Fibroblast of skin of back (primary cell): ENCODE measurements at places on chromosomes 6 and 20.

DNA sequence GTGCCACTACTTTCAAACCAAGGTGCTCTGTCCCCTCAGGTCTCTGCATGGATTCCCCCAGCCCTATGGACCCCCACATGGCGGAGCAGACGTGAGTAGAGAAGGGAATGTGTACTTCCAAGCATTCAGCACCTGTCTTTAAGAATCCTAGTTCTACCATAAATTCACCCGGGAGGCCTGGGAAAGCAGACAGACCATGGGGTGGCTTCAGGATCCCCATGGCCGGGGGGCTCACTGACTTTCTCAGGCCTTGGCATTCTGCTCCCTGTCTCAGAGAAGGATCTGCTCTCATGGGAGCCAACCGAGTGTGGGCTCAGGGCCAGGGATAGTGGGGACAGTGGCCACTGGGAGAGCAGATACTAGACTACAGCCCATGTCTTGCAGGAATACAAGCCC lies 2.3 kb downstream of the CDC25B start:
- DNase-seq: no peak

DNA sequence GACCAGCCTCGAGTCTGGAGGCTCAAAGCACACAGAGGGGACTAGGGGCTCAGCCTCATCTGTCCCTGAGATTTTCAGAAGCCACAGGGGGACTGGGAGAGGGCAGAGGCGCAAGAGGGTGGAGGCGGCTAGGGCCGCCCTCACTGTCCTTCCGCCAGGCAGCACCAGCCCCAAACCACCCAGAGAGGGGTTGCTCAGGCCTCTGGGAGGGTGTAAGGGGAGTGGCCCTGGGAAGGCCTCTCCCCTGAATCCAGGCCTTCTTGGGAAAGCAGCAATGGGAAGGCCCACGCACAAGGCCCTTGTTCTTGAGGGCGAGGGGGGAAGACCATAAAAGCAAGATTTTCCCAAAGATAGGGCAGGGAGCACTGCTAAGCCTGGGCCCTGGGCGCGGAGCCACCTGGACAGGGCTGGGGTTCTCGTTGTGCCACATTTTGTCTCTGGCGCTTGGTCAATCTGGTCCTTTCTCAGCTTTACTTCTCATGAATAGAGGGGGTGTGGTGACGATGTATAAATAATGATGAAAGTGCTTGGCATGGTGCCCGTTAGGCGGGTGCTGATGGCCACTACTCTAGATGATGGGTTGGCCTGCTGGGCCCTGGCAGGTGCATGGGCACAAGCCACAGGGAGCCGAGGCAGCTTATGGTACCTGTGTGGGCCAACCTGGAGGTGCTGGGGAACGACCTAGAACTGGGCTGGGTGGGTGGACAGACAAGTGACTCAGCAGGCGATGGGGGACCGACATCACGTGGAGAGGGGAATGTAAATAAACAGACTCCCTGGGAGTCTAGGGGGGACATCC lies 4.8 kb downstream of the SAMD10 start:
- DNase-seq: no peak

GRCh38 chr20:59284470-59284869 lies 15.9 kb upstream of the EDN3 start:
- no peak for DNase-seq

DNA sequence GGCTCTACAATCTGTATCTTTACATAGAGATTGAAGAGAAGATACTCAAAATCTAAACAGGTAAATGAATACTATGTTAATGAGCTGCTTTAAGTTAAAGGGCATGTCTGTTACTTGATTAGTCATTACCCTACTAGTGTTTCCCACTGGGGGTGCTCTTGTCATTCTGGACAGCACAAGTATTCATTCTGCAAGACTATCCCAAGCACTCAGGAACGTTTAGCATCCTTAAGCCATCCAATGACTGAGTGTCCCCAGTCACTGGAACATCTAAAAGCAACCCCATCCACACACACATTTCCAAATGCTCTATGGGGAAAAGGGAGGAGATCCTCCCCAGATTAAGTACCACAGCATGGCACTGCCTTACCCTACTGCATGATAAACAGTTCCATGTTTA lies 25.7 kb downstream of the EZR start:
- peak; percentile 59 for DNase-seq

GRCh38 chr20:4887586-4887985 lies 113.7 kb downstream of the SLC23A2 start:
- no peak for DNase-seq

- no peak for DNase-seq
Observed at GRCh38 chr6:123803504-123804013, at the start of gene NKAIN2. Gene NKAIN2, plus strand, starts transcription at chr6:123803865.

- no peak for DNase-seq
Observed at GRCh38 chr20:15045246-15045645, 707.8 kb upstream of the FLRT3 start.

GRCh38 chr20:21048841-21049273 lies 57.3 kb downstream of the LINC00237 start:
- DNase-seq: peak; percentile 12

- DNase-seq: no peak
Observed at GRCh38 chr6:137673603-137674002, 179.4 kb upstream of the OLIG3 start.

GRCh38 chr6:74250161-74250818 lies 554.3 kb downstream of the CD109 start:
- DNase-seq: no peak

DNA sequence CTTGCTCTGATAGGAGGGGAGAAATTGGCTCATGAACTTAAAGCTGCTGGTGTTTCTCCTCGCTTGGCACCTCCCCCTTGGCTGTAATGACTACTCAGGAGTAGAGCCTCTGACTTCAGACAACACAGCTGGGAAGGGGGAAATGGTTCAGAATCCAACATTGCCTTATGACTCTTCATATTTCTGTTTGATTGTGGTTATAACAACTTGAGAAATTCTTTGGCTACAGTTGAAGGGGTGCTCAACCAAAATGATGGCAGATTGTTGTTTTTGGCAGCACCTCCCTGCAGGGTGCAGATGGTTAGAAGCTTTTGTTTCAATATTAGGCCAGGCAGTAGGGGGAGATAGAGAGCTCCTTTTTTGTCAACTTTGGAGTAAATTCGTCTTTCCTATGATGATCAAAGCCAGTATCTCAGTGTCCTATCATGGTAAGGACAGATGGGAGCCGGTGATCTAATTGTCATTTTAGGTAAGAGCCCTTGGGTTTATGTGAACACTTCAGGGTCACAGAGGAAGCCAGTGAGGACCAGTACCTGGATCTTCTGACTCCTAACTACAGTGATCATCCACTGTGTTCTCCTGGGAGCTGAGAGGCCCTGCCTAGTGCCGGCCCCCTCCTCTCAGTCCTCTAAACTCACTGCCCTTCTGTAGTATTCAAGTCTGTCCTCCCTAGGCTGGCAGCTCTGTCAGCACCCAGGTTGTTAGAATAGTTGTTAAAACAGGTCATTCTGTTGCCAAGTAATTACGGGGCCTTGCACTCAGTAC lies 39.9 kb downstream of the RPRD1B start:
- peak; percentile 96 for DNase-seq

- DNase-seq: peak; percentile 67
Observed at GRCh38 chr6:44672086-44672485, 284.6 kb downstream of the CDC5L start.

DNA sequence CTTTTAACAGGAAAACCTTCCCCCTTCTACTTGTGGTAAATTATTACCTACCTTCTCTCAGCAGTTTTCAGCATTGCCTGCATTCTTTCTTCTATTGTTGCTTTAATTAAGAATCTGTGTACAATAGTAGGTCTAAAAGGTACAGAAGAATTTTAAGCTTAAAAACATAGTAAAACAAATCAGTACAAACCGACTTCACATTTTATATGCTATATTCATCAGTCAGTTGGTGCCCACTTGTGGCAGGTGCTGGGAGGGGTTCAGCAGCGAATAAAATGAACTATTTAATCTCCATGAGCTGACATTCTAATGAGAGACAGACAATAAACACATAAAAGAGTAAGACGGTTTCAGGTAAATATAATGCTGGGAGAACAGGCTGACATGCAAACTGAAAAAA lies 73.4 kb upstream of the FBXO30 start:
- DNase-seq: no peak

DNA sequence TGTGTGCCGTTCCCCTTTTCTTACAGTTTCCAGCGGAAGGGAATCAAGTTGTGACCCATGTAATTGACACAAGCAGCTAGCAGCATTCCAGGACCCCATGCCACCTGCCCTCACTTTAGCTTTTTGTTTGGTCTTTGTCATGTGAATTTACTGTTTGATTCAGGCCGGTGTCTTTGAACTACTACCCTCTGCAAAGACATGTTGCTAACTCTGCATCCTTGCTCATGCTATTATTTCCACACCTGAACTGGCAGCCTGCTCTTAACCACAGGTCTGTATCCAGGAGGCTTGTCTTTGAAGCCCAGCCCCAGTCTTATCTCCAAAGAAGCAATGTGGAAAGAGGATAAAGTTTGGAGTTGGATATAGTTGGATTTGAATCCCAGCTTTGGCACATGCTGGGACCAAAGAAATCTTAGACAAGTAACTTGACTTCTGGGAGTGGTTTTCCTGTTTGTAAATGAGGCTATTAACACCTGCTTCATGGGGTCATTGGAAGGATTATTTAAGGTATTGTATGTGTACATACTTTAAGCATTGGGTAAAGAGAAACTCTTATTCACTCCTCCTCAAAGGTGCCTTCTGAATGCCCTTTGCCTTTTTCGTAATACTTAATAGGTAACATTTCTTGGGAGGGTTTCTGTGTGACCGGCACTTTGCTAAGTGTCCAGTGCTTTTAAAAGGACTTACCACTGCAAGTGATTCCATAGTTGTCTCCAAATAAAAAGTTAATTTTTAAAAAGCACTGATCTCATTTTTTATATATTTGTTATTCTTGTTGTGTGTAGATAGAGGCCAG lies 52.4 kb downstream of the RALY start:
- no peak for DNase-seq

GRCh38 chr6:92072387-92072786 lies 1347.0 kb downstream of the EPHA7 start:
- no peak for DNase-seq

- no peak for DNase-seq
Observed at GRCh38 chr6:4649728-4650127, 126.5 kb upstream of the CDYL start.

DNA sequence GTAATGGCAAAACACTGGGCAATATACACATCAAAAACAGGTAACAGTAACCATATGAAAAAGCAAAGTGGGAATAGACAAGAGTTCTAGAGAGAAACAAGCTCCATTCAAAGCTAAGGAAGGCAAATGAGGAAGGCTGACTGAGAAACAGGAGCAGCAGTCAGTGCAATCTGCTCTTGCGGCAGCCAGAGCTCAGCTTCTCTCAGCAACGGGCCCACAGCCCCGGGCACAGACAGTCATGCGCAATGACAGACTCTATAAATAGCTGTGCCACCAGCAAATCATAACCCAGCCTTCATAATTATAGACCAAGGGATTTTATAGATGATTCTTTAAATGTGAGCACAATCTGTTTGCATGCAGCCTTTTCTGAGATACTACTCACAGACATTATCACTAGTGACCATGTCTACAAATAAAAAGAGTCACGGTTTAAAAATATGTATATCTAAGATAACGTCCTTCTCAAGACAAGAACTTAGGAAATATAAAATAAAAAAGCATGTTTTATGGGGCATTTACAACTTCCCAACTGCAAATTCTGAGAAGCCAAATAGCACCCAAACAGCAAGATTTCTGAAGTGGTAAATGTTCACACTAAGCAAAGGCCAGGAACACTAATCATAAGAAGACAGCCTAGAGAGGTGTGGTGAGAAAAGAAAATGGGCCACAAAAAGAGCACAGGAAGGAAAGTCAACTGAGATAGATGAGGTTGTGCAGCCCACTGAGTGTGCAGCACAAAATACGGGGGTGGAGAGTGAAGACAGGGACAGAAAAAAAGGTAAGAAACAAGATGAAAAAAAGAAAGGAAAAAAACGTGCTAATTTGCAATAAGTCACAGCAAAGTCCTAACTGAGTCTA lies 39.9 kb upstream of the BEND6 start:
- no peak for DNase-seq
